ENCODE measurements at places on chromosomes 16 and 17.

DNA sequence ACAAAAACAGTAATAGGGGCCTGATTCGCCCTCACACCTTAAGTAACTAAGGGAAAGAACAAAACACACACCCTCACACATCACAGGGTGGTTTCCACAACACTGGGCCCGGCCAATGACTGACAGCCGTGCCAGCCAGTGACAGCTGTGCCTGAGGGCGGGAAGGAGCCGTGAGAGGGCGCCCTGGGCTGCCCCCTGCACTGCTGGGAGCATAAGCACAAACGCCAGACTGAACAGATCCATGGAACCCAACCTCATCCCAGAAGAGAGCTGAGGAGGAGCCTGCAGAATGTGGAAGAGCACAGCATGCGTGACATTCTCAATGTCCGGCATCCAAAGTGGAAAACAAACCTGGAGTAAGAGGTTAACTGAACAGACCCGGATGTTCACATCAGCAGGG is 16.0 kb downstream of the CSNK1D start:
- DNase-seq = peak; percentile 66

- no peak for DNase-seq
Measured at GRCh38 chr17:21379080-21379711, 3.0 kb downstream of the KCNJ12 start.

- DNase-seq = no peak
Measured at GRCh38 chr16:28540346-28540745, 1.6 kb upstream of the NUPR1 start.

DNA sequence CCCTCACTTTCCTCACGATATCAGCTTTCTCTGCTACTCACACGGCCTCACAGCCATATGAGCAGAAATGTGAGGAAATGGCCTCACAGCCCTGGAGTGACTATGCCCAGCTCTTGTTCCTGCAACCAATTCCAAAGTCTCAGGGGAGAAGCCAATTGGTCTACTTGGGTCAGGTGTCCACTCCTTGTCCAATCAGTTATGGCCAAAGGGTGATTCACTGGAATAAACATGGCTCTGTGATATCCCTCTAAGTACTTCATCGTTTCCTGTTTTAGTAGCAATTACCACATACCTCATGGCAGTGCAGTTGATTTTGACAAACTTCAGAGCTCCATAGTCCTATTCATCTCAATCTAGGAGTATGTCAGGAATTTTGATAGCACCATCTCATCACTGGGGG is 195.4 kb downstream of the KATNIP start:
- DNase-seq = peak; percentile 60

- DNase-seq = no peak
Measured at GRCh38 chr16:70689970-70690891, 4.4 kb upstream of the MTSS2 start.

- no peak for DNase-seq
Measured at GRCh38 chr16:12995721-12996372, 94.4 kb downstream of the SHISA9 start.

GRCh38 chr16:23145186-23145585 is 4.1 kb downstream of the USP31 start:
- DNase-seq = no peak
